GM12892 (cell line): ENCODE measurements at places on chromosomes 13 and 19.

- DNase-seq: no peak
Measured at GRCh38 chr19:50266896-50267295, 62.3 kb downstream of the KCNC3 start.

DNA sequence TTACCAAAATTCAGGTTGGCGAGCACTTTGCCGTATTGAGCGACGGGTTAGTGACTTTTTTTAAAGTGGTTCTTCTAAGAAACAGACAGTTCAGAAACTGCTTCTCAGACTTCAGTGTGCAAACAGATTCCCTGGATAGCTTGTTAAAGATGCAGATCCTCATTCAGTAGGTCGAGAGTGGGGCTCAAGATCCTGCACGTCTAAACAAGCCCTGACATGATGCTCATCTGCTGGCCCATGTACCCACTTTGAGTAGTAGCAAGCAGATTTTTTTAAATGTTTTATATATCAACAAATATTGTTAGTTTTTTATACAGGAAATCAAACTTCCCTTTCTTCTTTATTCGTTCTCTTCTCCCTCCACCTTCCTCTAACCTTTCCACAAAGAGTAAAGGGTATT lies 7.3 kb downstream of the METTL21C start:
- DNase-seq: no peak

GRCh38 chr19:40335101-40335500 lies 13.1 kb downstream of the C19orf47 start:
- DNase-seq: no peak

DNA sequence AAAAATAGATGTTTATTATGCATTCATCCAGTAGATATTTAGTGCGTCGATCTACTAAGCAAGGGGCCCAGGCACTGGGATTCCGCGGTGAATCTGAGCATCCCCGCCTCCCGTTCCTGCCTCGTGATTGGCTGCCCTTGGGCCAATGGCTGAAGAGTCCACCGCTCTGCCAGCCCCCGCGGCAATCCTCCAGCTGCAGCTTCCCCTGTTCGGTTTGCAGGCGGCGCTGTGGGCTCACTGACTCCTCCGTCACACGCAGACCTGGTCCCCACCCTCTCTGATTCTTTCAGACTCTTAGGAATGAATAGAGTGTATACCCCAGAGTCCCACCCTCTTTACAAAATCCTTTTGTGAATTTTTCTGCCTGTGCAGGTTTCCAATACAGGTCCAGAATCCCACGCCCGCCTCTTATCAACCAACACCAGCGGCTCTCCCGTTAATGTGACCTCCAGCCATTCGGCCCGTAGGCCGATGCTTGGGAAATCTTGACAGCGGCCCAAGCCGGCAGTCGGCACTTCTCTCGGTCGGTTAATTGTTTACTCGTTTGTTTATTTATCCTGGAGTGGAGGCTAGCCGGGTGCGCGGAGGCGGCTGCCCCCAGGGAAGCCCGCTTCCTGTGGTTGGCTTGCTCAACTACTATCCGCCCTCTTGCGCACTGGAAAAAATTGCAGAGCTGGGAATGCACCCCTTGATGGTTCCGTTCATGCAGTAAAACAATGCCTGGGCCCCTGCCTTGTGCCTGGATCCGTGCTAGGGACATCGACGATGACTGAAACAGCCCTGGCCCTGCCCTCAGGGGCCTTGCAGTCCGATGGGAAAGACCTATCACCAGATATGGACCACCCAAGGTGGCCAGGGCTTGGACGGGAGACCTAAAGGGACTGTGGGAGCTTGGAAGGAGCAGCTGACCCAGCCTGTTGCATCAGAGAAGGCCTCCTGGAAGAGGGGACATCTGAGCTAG lies 4.5 kb upstream of the ARHGAP35 start:
- peak; percentile 82 for DNase-seq

- DNase-seq: no peak
Measured at GRCh38 chr13:112970552-112971287, 1.7 kb downstream of the MCF2L start.

DNA sequence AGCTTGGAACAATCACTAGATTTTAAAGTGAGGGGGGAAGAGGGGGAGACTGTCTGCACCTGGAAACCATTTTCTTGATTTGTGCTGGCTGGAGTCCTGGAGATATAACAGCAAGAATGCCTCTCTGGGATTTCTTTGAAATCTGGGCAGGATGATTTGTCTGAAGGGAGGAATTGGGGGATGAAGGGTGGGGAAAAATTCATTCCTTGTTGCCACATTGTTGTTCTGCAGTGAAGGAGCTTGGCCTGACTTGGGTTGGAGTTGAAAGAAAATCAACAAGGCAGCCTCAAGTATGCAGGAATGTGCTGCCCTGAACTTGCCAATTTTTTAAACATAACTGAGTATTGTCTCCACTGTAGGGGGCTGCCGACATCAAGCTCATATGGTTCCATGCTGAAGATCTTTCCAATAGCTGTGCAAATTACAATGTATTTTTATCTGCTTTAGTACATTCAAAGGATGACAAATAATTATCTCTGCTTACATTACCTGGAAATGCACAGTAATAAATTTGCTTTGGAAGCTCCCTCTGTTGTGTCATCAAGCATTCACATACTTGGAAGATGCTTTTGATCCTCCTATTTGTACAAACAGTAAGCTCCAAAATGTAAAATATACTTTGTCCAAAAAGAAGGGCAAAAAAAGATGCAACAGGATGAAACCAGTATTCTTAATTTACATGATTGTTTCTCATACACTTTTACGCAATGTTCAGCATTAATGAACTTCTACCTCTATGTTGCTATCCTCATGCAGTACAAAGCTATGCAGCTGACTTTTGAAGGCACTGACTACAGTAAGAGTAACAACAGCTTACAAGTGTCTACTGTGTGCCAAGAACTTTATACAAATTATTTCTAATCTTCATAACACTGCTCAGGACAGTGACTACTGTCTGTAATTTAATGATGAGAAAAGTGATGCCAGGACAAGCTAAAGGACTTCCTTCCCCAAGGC lies 627.9 kb upstream of the KLF12 start:
- no peak for DNase-seq

DNA sequence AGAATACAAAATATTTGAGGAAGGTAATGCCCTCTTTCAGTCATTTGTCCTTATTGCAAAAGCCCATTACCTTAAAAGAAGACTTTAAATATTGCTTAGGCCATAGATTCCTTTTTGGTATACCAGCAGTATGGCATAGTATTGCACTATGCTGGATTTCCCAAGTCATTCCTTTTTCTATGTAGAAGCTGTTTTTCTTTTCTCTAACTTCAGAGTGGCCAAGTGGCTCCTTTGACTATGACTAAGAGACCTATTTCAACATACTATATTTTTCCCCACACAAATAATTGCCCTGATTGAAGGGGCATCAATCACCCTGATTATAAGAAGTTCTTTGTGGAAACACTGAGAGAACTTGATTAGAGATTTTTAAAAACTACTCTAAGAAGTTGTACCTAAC lies 68.6 kb downstream of the UFM1 start:
- DNase-seq: no peak
